Activated CD4-positive, alpha-beta T cell treated with anti-CD3 and anti-CD28 coated beads, Interleukin-2, Interleukin-4, amounts not matched to agents 100 ng/mL and 50 ng/mL, durations not matched to agents 16 hours and 8 hours (primary cell): ENCODE measurements at places on chromosomes 13 and 19.

DNA sequence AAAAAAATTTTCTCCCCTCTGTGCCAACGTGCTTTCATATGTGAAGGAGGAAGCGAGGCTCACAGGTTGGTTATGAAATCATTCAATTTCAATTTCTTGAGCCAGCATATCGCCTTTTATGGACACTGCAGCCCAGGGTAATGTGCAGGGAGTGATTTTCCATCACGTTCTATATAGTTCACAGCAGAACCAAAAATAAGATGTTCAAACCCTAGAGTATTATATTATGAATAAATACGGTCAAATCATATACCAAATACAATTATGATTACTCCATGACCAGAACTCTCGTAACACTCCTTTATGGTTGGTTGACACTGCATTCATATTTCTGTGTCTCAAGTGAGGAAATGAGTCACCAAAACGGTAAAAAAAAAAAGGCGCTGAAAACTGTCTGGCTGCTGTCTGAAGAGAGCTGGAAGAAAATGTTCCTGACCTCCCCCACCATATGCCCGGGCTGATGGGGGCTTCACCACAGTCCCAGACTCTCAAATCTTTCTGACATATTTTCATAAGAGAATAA, 75.8 kb upstream of the UBAC2 start:
- peak; percentile 77 for DNase-seq

- no peak for DNase-seq
Measured at GRCh38 chr19:18484992-18485391, 36.9 kb downstream of the ELL start.

DNA sequence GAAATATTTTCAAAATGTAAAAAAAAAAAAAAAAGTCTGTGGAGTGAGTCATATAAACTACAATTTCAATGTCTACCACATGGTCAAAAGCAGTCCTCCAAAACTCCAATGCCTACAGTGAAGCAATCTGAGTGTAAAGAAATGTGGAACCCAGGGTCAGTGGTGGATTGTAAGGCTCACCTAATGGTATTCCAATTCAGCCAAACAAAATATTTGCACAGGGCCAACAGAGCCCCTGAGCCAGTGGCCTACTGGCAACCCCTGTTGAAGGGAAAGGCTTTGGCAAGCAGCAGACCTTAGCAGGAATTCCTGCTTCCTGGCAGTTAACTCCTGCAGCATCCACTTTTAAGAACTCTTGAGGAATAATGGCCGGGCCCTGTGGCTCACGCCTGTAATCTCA, 3.4 kb downstream of the DNMT1 start:
- no peak for DNase-seq

DNA sequence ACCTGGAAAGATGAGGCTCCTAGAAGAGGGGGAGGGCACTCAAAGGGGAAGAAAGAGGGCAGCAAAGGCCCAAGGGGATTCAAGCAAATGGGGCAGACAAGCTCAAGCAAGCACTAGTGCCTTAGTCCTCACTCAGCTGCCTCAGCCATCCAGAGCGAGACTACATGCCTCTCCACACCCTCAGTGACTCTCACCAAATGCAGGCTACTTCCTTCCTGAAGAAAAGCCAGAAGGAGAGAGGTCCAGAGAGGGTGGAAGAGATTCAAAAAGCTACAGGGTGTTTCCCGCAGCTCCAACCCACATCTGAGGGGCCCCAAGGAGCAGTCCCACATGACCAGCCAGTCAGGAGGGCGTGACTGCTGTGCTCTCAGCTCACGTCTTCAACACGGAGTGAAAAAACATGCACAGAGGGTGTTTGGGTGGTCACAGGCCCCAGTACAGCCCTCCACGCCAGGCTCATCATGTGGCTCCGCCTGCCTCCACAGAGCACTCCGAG, 40.5 kb downstream of the MIPEP start:
- DNase-seq: no peak

- no peak for DNase-seq
Measured at GRCh38 chr13:59319276-59319675, 844.5 kb downstream of the DIAPH3 start.

DNA sequence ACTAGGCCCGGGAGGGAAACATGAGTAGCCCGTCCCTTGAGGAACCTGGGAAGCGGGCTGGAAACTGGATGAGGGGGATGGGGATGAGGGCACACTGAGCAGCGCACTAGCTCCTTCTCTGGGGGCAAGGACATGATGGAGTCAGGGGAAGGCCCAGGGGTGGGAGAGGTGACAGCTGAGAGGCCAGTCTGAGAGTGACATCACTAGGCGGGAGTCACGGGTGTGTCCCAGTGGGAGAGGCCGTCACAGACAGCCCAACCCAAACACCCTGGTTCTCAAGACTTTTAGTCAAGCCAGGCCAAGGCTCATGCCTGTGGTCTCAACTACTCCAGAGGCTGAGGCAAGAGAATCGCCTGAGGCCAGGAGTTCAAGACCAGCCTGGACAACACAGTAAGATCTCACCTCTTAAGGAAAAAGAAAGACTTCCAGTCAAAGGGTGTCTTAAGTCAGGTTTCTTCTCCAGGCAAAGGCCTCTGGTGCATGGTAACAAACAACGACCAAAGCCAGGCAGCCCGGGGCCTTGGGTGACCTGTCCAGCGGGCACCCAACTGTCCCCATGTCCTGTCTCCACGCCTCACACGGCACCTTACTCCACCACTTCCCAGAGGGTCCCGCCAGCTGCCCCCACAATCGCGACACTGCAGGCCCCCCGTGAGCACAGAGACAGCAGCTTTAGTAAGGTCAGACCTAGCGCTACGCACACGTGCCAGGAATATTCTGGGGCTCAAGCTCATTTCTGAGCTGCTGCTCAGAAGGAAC, 25.5 kb upstream of the TIMM44 start:
- DNase-seq: no peak

- DNase-seq: no peak
Measured at GRCh38 chr19:16405797-16406196, 66.0 kb downstream of the EPS15L1 start.

- DNase-seq: no peak
Measured at GRCh38 chr13:89925107-89925506, 1422.4 kb upstream of the MIR17HG start.

DNA sequence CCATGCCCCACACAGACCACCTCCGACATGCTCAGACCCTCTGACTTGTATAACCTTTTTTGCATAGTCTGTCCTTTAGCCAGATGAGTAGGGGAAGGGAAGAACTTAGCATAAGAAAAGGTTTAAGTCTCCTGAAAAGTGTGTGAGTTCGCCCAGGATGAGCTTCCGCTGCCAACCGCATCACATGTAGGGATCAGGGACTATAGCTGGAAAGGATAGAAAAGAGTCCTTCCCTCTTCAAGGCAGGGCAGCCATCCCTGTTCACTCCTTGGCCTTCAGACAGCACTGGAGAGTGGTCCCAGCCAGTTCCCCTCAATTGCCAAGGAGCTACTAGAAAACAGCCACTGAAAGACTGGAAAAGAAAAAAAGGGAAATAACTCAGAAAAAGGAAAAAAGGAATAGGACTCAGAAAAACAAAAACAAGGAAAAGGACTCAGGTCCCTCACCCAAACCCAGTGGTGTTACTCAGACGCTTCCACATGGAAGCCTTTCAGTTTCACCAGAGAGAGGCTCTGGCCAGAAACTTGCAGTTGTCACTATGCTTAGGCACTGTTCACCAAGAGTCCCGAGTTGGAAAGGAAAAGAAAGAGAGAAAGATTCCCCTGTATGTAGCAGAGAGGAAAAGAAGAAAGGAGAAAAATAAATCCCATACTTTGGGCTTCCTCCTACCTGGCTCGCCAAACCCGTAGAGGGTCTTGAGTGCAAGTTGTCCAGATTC, 5.6 kb upstream of the TM9SF2 start:
- DNase-seq: no peak

DNA sequence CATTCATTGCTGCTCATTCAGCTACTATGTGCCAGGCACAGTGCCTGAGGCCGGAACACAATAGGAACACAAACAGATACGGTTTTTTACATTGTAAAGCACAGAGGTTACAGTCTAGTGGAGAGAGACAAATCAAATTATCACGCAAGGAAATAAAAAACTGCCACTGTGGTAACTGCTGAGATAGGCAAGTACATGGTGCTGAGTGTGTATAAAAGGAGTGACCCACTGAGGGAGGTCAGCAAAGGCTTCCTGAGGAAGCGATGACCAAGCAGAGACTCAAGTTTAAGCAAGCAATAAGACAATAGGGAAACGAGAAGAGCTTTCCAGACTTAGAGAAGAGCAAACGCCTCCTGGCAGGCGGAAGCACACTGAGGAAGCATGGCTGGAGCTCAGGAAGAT, 56.4 kb downstream of the NUFIP1 start:
- no peak for DNase-seq

- no peak for DNase-seq
Measured at GRCh38 chr19:54684527-54684926, 21.7 kb downstream of the LILRB4 start.

DNA sequence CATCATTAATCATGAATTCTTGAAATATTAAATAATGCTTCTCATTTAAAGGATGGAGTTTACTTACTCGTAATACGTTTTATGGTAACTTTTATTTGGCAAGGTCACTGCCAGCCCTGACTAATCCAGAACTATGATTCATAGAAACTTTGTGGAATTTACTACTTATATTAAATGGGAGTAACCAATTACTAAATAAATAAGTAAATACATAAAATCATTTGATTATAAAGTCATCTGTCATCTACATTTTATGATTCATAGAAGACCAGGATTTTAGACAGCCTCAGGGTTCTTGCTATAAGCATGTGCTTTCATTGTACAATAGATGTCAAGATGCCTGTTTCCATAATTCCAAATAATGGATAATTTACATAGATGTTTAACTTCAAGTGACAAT, 611.1 kb downstream of the TBC1D4 start:
- DNase-seq: no peak

- DNase-seq: no peak
Measured at GRCh38 chr13:24887759-24888158, 123.8 kb downstream of the RNF17 start.

GRCh38 chr19:33193269-33193864, 763 bp upstream of the LRP3 start:
- no peak for DNase-seq

DNA sequence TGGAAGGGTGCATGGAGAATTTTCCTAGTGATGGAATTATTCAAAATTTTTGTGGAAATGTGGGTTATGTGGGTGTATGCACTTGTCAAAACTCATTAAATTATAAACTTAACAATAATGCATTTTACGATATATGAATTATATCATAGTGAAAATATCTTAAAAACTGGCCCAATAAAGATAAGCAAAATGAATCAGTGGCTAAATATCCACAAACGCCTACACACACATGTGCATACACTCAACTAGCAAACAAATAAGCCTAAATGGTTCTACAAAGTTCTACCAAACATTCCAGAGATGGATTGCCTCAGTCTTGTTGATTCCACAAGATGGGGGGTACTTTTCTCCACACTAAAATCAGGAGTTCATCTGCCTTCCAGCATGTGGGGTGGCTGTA, 349.5 kb downstream of the TSHZ3 start:
- DNase-seq: no peak

DNA sequence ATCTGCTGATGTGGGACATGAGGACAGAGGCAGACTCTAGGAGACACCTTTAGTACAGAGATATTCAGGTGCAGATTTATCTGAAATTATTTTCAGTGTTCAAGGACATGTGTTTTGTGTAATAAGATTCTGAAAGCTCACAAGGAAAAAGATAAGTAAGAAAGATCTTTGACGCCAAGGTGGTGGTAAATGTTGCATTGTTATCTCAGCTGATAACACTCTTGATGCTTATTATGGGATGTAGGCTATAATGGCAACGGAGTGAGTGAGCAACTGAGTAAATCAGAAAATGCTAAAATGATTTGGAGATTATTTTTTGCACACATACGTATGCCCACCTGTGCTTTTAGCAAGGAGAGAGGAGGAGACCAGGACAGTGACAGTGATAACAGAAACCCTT, 510.9 kb downstream of the KLF12 start:
- DNase-seq: no peak

GRCh38 chr19:29275266-29275665, 62.3 kb upstream of the UQCRFS1 start:
- DNase-seq: no peak

DNA sequence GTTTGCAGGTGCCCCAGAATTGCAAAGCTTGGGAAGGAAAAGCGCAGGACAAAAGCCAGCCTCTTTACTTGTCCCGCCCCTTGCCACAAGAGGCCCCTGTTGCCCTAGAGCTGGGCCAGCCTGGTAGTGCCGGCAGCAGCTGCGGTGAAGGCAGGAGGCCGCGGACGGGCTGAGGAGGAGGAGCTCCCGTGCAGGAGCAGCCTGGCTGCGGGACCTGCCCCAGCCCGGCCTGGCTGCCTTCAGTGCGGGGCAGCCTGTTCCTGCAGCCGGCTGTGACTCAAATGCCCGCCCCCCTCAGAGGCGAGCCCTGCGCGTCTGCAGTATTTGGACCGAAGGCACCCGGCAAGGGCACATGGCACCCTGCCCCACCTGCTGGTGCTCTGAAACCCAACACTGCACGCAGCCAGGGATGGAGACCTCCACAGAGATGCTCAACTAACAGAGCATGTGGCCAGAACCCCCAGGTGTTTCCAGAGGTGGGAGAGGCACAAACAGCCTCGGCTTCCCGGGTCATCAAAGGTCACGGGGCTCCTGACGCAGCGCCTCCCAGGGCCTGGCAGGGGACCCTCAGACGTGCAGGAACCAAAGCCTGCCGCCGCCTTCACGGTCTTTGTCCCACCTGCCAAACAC, 29.7 kb downstream of the NAXD start:
- DNase-seq: peak; percentile 62

- no peak for DNase-seq
Measured at GRCh38 chr13:103081435-103081834, 15.2 kb upstream of the SLC10A2 start.

- DNase-seq: no peak
Measured at GRCh38 chr13:30905932-30906383, at the start of gene MEDAG. Gene MEDAG, plus strand, starts transcription at chr13:30906271. Its CDS starts 245 bp downstream, at chr13:30906516.

DNA sequence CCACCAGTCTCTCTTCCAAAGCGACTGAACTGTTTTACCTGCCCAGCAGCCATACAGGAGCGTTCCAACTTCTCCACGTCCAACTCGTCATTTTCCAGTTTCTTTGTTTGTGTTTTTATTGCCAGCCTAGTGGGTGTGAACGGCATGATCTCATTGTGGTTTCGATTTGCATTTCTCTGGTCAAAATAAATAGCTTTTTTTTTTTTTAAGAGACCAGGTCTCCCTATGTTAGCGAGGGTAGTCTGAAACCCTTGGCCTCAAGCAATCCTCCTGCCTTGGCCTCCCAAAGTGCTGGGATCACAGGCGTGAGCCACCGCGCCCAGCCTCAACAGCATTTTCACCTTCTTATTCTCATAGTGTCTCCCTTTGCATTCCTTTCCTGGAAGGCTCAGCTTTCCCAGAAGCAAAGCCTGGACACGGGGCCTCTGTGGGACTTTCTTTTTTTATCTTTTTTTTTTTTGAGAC, 4.2 kb upstream of the JSRP1 start:
- DNase-seq: no peak

- no peak for DNase-seq
Measured at GRCh38 chr19:14203177-14203576, 2.8 kb downstream of the ADGRL1 start.

GRCh38 chr19:38942471-38943181, 11.9 kb downstream of the MRPS12 start:
- no peak for DNase-seq
